ENCODE measurements at places on chromosomes 2 and 18. TPM values are rescaled to one million over a fixed set of nuclear protein-coding genes. Genes with fewer than 3 reads are reported as not detected.

Gene UGT1A8
- total RNA-seq: not detected

- peak within 1 kb of the TSS; percentile 93 for H3K27ac ChIP-seq
- no peaks in the 10 kb centered on the region for H3K27me3 ChIP-seq
- H3K4me1 ChIP-seq: peaks cover 34% of the 10 kb centered on the region
- peaks cover 32% of the 10 kb centered on the region for H3K36me3 ChIP-seq
Measured at GRCh38 chr2:181457121-181457740, at the start of gene ITGA4. Gene ITGA4 (plus strand): TSS chr2:181457386. CDS start chr2:181457655, 269 bp downstream.

GRCh38 chr2:64565949-64566710 is 42.0 kb downstream of the AFTPH start:
- H3K27me3 ChIP-seq: no peaks in the 10 kb centered on the region
- no peak overlapping the region for H3K4me3 ChIP-seq
- H3K36me3 ChIP-seq: peaks cover 5% of the 10 kb centered on the region
- DNase-seq: no peak

DNA sequence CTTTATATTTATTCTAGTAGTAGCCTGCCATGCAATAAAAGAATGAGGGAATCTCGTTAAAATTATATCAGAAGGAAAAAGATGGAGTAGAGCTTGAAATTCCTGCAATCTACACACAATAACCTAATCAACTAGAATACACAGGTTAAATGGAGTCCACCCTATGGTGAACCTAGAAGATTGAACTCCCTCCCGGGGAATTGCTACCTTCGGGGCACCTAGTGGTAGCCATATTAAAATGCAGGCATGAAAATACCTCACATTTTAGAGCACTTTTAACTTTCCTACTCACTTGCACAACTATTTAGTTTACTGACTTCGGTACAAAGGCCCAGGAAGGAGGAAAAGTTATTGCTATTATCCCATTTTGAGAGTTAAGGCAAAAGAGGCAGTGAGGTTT is 174.5 kb downstream of the SS18 start:
- no peaks in the 10 kb centered on the region for H3K4me1 ChIP-seq
- DNase-seq: no peak
- H3K27ac ChIP-seq: no peak overlapping the region
- H3K36me3 ChIP-seq: no peaks in the 10 kb centered on the region
- H3K27me3 ChIP-seq: peaks cover 14% of the 10 kb centered on the region

Gene DSEL
- 0.13 TPM for total RNA-seq

DNA sequence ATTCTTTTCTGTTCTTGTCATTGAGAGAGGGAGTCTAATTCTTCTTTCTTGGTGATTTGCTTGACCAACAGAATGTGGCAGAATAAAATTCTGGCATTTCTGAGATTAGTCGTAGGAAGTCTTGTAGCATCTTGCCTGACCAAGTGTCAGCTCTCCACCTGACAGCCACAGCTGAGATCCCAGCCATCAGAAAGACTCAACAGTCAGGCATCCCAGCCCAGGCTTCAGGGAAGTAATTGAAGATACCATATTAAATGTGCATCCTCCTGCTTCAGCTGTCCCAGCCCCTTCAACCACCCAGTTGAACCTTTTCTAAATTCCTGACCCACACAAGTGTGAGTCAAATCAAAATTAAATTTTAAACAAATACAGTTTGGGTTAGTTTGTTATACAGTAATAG is 208.3 kb downstream of the PIK3C3 start:
- no peak overlapping the region for H3K27ac ChIP-seq
- H3K27me3 ChIP-seq: no peaks in the 10 kb centered on the region
- H3K36me3 ChIP-seq: no peaks in the 10 kb centered on the region
- no peak overlapping the region for H3K4me3 ChIP-seq
- no peaks in the 10 kb centered on the region for H3K4me1 ChIP-seq

Gene COLEC12
- not detected for total RNA-seq

Gene SPEG
- total RNA-seq: 2.1 TPM

DNA sequence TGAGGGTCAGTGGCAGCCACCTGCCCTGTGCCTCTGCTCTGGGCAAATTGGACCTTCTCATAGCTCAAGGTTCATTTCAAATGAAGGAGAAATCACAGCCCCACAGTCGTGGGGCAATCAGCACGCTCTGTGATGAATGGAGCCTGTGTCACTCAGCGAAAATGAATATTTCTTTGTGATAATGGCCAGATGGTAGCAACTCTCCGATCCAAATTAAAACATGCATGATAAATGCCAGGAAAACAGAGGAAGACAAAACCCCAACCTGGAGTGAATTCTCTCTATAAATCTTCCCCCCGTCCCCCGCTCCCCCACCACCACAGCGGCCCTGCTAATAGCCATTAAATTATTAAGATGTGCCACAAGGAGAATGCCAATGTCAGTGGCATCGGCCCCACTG is 258.4 kb downstream of the CELF4 start:
- DNase-seq: no peak
- H3K27ac ChIP-seq: no peak overlapping the region
- H3K4me3 ChIP-seq: no peak overlapping the region
- no peaks in the 10 kb centered on the region for H3K27me3 ChIP-seq
- no peaks in the 10 kb centered on the region for H3K36me3 ChIP-seq

Gene CNGA3
- not detected for total RNA-seq

GRCh38 chr2:84797271-84797670 is 83.6 kb downstream of the TRABD2A start:
- H3K36me3 ChIP-seq: peaks cover 6% of the 10 kb centered on the region
- DNase-seq: no peak
- no peaks in the 10 kb centered on the region for H3K27me3 ChIP-seq

DNA sequence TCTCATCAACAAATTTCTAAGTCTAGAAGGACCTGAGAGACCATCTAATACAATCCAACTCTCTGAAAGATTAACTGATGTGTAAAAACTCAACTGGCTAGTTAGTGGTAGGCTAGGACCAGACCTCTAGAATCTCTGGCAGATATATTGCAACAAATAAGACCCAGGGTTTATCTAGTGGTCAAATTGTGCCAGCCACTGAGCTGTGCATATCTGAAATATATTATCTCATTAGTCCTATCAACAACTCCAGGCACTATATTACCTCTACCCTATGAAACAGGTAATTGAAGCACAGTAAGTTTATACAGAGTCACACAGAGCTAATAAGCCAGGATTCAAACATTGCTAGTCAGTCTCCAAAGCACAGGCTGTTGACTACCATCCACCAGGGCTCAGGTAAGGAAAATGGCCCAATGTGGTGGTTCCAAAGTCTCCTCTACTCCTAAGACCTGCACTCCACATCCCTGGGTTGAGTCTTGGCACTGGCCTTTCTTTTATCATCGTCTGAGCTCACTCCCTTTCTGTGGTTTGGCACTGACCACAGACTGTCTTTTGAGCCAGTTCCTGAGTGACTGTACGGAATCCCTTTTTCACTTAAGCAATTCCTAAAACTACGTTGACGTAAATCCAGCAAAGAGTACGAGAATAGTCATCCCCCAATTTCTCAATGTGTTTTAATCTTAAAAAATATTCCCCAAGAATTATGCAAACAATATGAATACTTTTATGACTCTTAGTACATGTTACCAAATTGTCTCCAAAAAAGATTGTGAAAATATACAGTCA is 11.9 kb upstream of the PID1 start:
- no peak overlapping the region for H3K4me3 ChIP-seq
- H3K4me1 ChIP-seq: no peaks in the 10 kb centered on the region
- DNase-seq: no peak
- no peaks in the 10 kb centered on the region for H3K36me3 ChIP-seq
- no peak overlapping the region for H3K27ac ChIP-seq
- no peaks in the 10 kb centered on the region for H3K27me3 ChIP-seq

GRCh38 chr2:5409898-5410381 is 282.2 kb upstream of the SOX11 start:
- no peaks in the 10 kb centered on the region for H3K4me1 ChIP-seq
- H3K4me3 ChIP-seq: no peak overlapping the region
- no peaks in the 10 kb centered on the region for H3K36me3 ChIP-seq
- no peak for DNase-seq
- H3K27me3 ChIP-seq: no peaks in the 10 kb centered on the region
- H3K27ac ChIP-seq: no peak overlapping the region

Gene CTDP1
- 55.6 TPM for total RNA-seq

DNA sequence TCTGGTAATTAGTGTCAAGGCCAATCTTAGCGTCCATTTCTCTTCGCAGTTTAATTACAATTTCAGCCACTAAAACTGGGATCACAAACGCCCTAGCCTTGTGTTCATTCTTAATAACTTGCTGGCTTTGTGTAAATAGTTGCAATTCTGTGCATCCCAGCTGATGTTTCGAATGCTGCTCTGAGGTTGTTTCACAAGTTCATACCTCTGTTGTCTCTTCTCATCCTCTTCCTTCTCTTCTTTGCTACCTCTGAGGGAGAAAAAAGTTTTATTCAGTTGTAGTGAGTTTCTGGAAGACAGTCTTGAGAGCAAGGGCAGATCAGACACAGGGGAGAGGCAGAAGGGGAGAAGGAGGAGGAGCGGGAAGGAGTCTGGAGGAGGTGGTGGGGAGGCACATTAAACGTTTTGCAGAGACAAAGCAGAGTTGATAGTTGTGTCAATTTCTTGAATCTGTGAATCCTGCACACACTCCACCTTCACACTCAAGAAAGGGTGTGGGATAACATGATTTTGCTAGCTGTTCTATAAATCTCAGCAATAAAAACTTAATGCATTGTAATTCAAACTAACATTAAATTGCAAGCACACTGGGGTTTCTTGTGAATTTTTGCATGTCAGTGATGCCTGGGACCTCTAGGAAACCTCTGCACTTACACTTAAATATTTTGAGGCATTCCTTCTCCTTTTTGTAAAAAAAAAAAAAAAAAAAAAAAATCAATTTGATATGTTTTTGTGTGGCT is 6.8 kb downstream of the MEIS1 start:
- no peak for DNase-seq
- no peaks in the 10 kb centered on the region for H3K4me1 ChIP-seq
- no peak overlapping the region for H3K4me3 ChIP-seq
- no peaks in the 10 kb centered on the region for H3K36me3 ChIP-seq
- no peak overlapping the region for H3K27ac ChIP-seq
- peaks cover 63% of the 10 kb centered on the region for H3K27me3 ChIP-seq

DNA sequence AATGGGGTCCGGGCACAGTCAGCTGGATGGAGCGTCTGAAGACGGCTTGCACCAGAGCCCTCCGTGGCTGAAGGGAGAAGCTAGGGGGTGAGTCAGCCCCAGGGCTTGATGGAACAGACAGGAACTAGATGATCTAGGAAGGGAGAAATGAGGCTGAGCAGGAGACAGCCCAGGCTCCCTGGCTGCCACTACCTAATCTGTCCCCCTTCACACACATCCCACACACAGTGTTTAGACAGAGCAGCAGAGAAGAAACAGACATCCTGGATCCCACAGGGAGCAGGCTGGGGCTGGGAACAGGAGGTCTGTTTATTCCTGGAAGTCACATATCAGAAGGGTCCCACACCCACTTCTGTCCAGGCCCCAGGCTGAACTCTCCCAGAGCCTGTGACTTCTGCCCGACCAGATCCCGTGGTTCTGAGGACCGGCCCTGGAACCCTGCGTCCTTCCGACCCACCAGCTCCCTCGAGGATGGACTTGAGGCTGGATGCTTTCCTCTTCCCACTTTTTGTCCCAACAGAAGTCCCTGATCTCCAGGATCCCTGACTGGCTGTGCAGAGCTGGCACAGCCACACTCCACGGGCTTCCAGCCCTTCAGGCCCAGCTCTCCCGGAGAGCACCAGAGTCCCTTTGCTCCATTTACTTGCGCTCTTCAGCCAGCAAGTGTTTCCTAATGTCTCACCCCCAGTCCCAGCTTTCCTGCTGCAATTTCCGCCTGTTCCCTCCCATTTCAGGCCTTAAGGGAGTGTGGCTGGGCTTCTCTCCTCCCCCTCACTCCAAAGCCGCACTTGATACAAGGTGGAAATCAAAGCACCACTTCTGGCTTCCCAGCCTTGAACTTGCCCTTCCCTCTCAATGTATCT is 1.5 kb upstream of the GPBAR1 start:
- H3K36me3 ChIP-seq: peaks cover 16% of the 10 kb centered on the region
- peaks cover 31% of the 10 kb centered on the region for H3K4me1 ChIP-seq
- DNase-seq: no peak
- peak overlapping the region; percentile 62 for H3K27ac ChIP-seq

Gene TLX2
- total RNA-seq: 0.16 TPM

GRCh38 chr2:216833061-216833460 is 26.8 kb downstream of the TNP1 start:
- no peak for DNase-seq
- H3K27me3 ChIP-seq: peaks cover 7% of the 10 kb centered on the region
- no peaks in the 10 kb centered on the region for H3K4me1 ChIP-seq
- no peaks in the 10 kb centered on the region for H3K36me3 ChIP-seq

DNA sequence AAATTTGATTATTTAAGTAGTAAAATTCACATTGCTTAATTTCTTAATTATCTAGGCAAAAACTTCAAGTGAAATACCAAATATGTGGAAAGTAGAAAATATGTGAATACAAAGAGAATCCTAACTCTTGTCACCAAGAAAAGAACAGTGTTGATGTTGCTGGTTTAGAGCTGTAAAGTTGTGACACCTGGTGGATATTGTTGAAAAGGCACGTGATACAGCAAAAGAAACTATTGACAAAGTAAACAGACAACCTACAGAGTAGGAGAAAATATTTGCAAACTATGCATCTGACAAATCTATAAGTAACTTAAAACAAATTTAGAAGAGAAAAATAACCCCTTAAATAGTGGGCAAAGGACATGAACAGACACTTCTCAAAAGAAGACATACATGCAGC is 25.6 kb upstream of the ZC3H15 start:
- H3K4me1 ChIP-seq: peaks cover 5% of the 10 kb centered on the region
- no peaks in the 10 kb centered on the region for H3K27me3 ChIP-seq
- no peak overlapping the region for H3K4me3 ChIP-seq
- no peak for DNase-seq

All from activated CD8-positive, alpha-beta T cell treated with anti-CD3 and anti-CD28 coated beads for 36 hours (primary cell).